ENCODE measurements at places on chromosomes 5 and 9. TPM values are rescaled to one million over a fixed set of nuclear protein-coding genes. Genes with fewer than 3 reads are reported as not detected.

Gene RAD1
- 54.1 TPM for total RNA-seq

Gene SH3TC2
- total RNA-seq = 1.1 TPM

DNA sequence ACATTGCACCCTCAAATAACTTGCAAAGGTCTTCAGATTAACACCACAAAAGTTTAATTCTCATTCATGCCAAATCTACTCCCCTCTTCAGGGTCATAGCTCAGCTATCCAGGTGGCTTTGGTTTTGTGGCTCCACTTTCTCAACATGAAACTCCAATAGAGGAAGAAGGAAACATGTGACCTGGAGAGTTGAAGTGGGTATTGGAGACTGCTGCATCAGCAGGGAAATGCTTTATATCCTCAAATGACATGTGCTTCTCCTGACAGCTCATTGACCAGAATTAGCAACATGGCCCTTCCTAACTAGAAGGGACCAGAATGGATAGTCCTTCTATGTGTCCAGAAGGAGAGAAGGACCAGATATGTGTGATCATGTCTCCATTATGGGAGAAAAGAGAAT lies 73.6 kb downstream of the TLR4 start:
- DNase-seq = no peak
- H3K36me3 ChIP-seq = no peaks in the 10 kb centered on the region
- H3K27ac ChIP-seq = no peak overlapping the region
- H3K4me3 ChIP-seq = no peak overlapping the region
- H3K27me3 ChIP-seq = no peaks in the 10 kb centered on the region
- H3K4me1 ChIP-seq = no peaks in the 10 kb centered on the region

Gene PCDHGA6
- 0.11 TPM for total RNA-seq

Gene IFNB1
- not detected for total RNA-seq

GRCh38 chr9:4939118-4939561 lies 45.9 kb upstream of the JAK2 start:
- H3K27ac ChIP-seq = no peak overlapping the region
- DNase-seq = no peak
- no peaks in the 10 kb centered on the region for H3K36me3 ChIP-seq
- peaks cover 3% of the 10 kb centered on the region for H3K4me1 ChIP-seq
- H3K27me3 ChIP-seq = no peaks in the 10 kb centered on the region
- H3K4me3 ChIP-seq = no peak overlapping the region

Gene OR1Q1
- total RNA-seq = not detected

Gene GRXCR2
- not detected for total RNA-seq

- no peak overlapping the region for H3K4me3 ChIP-seq
- no peak for DNase-seq
These were observed 7.8 kb upstream of the TMEM268 start for GRCh38 chr9:114603248-114603647.

- H3K4me1 ChIP-seq = peaks cover 11% of the 10 kb centered on the region
- DNase-seq = no peak
- H3K4me3 ChIP-seq = no peak overlapping the region
- no peaks in the 10 kb centered on the region for H3K27me3 ChIP-seq
These were observed 18.1 kb downstream of the NFIL3 start for GRCh38 chr9:91405343-91406077.

DNA sequence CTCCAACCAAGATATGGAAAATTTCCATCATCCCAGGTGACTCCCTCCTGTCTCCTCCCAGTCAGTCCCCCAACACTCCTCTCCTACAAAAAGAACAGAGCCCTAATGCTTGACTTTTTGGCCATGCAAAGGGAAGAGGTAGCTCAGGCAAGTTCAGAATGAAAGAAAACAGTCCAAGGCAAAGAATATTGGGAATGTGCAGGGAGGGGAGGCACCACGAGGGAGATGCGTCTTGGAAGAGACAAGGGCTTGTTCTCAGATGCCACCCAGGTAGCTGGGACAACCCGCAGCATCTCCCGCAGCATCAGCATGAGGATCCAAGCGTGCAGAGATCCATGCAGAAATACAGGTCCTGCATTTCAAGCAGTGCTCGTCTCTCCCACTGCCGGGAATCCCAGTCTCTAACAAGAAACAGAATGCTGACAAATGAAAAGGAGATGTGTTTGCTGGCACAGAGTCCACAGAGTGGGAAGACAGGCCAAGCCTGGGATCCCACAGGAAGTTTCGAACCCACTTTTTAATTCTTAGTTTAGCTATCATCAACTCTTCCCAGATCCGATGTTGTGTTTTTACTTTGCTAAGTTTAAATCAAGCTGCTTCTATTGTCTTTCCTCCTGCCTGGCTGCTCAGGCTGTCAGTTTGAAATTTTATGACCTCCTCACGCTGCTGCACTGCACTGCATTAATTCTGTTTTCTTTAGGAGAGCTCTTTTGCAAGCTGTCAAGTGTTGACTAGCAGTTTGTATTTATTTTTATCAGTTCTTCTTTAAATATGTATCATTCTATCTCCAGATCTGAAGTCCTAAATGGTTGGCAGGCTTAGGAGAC lies 86.8 kb upstream of the OSMR start:
- H3K4me3 ChIP-seq = no peak overlapping the region
- no peak for DNase-seq
- H3K36me3 ChIP-seq = no peaks in the 10 kb centered on the region

DNA sequence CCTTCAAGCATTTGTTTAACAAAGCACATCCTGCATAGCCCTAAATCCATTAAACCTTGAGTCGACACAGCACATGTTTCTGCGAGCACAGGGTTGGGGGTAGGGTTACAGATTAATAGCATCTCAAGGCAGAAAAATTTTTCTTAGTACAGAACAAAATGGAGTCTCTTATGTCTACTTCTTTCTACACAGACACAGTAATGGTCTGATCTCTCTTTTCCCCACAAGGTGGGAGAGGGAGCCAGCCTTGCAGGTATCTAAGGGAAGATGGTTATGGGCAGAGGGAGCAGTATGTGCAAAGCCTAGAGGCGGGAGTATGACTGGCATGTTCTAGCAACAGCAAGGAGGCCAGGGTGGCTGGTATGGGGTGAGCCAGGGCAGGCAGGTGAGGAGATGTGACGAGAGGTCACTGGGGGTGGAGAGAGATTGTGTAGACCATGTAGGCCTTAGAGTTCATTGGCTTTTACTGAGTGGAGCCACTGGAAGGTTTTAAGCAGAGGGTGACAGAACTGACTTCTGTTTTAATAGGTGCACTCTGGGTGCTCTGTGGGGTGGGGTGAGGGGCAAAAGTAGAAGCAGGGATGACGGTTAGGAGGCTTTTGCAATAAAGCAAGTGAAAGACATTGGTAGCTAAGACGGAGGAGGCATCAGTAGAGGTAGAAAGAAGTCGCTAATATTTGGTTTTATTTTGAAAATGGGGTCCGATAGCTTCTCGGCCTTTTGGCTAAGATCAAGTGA lies 5.1 kb upstream of the RPS14 start:
- H3K4me1 ChIP-seq = peaks cover 19% of the 10 kb centered on the region
- no peak overlapping the region for H3K4me3 ChIP-seq
- H3K27ac ChIP-seq = no peak overlapping the region
- no peaks in the 10 kb centered on the region for H3K36me3 ChIP-seq
- no peak for DNase-seq
- no peaks in the 10 kb centered on the region for H3K27me3 ChIP-seq

- no peak overlapping the region for H3K27ac ChIP-seq
- H3K4me1 ChIP-seq = no peaks in the 10 kb centered on the region
- H3K27me3 ChIP-seq = no peaks in the 10 kb centered on the region
- DNase-seq = no peak
- no peak overlapping the region for H3K4me3 ChIP-seq
These were observed 947.9 kb downstream of the DTWD2 start for GRCh38 chr5:118040496-118040895.

DNA sequence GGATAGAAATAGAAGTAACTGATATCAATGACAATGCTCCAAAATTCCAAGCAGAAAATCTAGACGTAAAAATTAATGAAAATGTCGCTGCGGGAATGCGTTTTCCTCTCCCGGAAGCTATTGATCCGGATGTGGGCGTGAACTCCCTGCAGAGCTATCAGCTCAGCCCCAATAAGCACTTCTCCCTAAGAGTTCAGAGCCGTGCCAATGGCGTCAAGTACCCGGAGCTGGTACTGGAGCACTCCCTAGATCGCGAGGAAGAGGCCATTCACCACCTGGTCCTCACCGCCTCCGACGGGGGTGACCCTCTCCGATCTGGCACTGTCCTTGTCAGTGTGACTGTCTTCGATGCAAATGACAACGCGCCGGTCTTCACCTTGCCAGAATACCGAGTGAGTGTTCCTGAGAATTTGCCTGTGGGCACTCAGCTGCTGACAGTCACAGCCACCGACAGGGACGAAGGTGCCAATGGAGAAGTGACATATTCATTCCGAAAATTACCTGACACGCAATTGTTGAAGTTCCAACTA lies 818 bp downstream of the PCDHGA10 start:
- no peaks in the 10 kb centered on the region for H3K4me1 ChIP-seq
- DNase-seq = no peak
- no peaks in the 10 kb centered on the region for H3K36me3 ChIP-seq
- H3K4me3 ChIP-seq = 0 out of 2 replicates have a peak overlapping the region, but pooled peaks have one; percentile 21
- peaks cover 7% of the 10 kb centered on the region for H3K27me3 ChIP-seq

DNA sequence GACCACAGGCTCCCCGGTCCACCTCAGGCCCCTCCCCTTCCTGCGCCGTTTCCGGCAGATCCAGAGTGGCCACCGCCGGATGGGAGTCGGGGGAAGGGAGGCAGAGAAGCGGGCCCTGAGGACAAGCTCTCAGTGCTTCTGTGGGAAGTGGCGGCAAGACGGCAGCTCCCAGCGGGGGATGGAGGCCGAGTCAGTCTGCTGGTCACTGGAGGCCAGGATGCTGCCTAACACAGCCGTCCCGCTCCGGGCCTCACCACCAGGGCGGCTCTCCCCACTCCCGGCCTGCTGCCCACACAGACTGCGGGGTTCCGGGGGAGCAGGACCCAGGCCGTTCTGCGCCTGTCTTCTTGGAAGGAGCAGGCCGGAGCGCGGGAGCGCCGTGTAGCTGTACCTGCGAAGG lies 31.4 kb downstream of the FXN start:
- H3K27me3 ChIP-seq = no peaks in the 10 kb centered on the region
- DNase-seq = peak; percentile 19
- no peak overlapping the region for H3K27ac ChIP-seq
- H3K36me3 ChIP-seq = peaks cover 67% of the 10 kb centered on the region

DNA sequence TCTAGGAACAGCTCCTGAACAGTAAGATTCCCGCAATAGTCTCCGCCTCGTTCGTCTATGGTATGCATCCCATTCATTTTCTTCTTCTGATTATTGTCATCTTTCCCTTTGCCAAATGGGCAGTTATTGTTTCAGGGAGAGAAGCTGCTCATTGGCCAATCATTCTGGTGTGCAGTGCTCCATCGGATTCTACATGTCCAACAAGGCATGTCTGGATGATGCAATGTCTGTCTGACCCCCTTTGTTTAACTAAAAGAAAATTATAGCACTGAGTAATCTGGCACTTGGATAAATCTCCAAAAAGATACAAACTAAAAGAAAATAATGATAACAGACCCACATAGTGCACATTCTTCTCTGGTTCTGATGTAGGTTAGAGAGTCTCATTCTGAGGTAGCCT lies 515.6 kb upstream of the DMAC1 start:
- H3K27me3 ChIP-seq = no peaks in the 10 kb centered on the region
- no peak overlapping the region for H3K27ac ChIP-seq
- no peaks in the 10 kb centered on the region for H3K36me3 ChIP-seq
- DNase-seq = no peak
- no peaks in the 10 kb centered on the region for H3K4me1 ChIP-seq

DNA sequence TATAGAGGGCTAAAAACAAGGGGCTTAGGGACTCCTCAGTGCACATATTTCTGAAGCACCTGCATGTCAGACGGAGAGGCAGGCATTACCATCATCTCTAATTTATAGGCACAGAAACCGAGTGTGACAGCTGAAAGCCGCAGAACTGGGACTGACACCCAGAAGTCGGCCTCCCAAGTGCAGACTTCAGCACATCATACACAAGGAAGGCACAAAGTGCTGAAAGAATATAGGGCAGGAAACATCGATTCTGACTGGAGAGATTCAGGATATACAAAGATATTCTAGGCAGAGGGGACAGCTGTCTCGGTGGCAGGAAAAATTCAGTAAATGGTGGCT lies 11.2 kb downstream of the MRPS27 start:
- peak overlapping the region; percentile 96 for H3K27ac ChIP-seq
- peaks cover 30% of the 10 kb centered on the region for H3K4me1 ChIP-seq
- peaks cover 55% of the 10 kb centered on the region for H3K36me3 ChIP-seq
- DNase-seq = no peak

DNA sequence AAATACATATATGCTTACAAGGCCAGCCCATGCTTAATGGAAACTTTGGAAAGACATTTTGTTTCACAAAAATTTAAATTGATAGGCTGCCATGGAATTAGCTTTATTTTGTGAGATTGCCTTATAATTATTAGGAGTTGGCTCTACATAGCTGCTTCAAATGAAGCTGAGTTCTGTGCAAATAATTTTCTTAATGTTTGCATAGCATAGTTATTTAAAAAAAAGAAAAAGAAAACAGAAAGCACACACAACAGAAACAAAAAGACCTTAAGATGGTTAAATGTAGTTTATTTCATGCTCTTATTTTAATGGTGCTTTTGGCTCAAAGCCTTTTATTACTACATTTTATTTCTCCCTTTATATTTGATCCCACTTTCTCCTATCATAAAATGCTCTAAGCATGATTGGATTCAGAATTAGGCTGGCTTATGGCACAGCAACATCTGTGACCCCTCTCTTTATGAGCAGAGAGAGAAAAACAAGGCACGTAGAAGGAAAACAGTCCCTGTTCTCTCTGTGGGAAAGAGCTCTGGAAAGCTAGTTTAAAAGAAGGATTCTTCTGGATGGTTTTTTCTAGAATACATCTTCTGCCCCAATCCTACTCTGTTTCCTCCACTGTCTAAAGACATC lies 530.5 kb downstream of the NTRK2 start:
- no peaks in the 10 kb centered on the region for H3K27me3 ChIP-seq
- no peak overlapping the region for H3K27ac ChIP-seq
- H3K4me1 ChIP-seq = no peaks in the 10 kb centered on the region
- no peak for DNase-seq

DNA sequence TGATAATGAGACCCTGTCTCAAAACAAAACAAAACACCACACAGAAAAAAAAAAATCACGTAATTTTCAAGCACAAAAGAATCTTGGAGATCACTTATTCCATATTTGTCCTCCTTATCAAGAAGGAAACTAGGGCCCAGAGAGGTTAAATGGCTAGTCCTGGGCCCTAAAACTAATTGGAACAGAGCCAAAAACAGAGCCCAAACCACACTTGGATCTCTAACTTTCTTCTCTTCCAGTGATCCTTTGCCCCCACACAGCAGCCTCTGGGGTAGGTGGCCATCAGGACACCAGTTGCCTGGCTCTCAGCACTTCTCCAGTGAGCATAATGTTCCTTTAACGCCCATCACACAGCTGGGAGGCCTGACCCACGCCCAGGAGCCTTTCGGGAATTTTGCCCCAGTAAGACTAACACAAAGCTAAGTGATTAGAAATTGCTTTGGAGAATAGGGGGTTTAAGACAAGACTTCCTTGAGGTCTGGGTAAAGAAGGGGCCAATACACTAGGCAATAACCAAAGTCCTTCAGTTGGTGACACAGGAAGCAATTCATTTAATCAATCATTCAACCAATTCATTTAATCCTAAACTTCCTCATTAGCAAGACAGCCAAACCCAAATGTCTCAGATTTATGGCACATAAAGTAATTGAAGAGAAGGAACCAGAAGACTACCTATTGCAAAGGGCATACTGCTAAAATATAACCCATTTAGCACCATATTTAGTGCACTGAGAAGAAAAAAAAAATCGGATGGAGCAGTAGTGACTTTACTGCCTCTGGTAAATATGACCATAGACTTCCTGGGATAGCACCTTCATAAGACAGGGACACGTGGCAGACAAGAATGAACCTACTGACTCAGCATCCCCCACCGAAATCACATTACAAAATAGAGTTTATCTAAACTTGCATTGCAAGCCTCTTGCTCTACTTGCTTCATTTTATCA lies 77.8 kb downstream of the ZNF608 start:
- no peaks in the 10 kb centered on the region for H3K27me3 ChIP-seq
- H3K27ac ChIP-seq = no peak overlapping the region
- H3K4me3 ChIP-seq = no peak overlapping the region
- H3K4me1 ChIP-seq = peaks cover 12% of the 10 kb centered on the region
- DNase-seq = no peak

Measured in K562 (cell line).